ENCODE measurements at places on chromosomes 13 and 19.

- DNase-seq: no peak
Measured at GRCh38 chr13:48901781-48902180, 73.9 kb upstream of the FNDC3A start.

DNA sequence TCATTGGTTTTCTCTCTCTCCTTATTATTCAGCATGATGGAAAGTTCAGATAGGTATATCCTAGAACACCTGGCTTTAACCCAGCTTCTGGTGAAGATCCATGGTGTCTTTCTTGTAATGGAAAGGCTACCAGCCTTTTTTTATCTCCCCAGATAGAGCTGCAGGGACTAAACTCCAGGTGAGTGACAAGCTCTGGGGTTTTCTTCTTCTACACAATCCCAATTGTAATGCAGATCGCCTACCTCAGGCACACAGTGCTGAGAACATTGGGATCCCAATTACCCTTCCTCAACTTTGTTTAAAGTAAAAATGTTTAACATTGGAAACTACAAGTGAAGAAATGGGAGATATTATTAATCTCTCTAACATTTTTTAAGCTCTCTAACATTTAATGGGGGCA lies 1851.7 kb downstream of the PCDH9 start:
- DNase-seq: no peak

DNA sequence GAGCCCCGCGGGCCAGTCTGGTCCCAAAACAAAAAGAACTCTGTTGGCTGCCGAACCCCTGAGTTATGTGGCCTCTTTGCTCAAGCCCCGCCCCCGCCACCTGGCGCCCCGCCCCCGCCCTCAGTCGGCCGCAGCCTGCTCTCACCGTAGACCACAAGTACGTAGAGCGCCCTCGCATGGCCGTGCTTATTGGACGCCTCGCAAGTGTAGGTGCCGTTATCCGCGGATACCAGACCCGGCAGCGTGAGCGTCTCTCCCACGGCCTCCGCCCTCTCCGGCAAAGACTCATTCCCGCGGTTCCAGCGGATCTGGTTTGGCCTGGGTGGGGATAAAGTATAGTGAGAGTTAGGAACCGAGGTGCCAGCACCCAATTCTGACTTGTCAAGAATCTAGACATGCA lies 5.5 kb upstream of the ZNF428 start:
- DNase-seq: peak; percentile 89

- no peak for DNase-seq
Measured at GRCh38 chr19:38658462-38659306, 11.2 kb downstream of the ACTN4 start.

- DNase-seq: peak; percentile 74
Measured at GRCh38 chr19:12983542-12984142, 11.6 kb upstream of the NFIX start.

GRCh38 chr19:56088497-56089215 lies 32.4 kb downstream of the ZNF787 start:
- DNase-seq: no peak
